ENCODE measurements at places on chromosomes 5 and 9.

GRCh38 chr5:104708027-104708426 lies 1145.4 kb upstream of the NUDT12 start:
- no peak for DNase-seq

GRCh38 chr5:6710551-6711318 lies 2.5 kb upstream of the TENT4A start:
- no peak for DNase-seq

DNA sequence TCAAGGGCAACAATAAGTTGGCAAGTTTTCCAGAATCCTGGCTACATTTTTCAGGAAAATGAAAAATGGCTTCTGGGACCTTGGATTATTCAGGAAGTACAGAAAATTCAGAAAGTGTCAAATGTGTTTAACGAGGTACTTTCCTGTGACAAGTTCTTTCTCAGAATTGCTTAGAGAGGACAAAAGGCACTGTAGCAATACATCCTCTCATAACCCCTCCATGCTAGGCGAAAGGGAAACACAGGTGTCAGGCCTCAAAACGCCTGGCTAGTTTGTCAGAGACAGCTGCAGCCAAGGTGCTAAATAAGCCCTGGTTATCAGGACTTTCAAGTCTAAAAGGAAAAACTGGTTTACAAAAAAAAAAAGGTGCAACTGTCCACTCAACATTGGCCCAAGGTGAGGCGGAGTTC lies 115.2 kb downstream of the GNAQ start:
- no peak for DNase-seq

DNA sequence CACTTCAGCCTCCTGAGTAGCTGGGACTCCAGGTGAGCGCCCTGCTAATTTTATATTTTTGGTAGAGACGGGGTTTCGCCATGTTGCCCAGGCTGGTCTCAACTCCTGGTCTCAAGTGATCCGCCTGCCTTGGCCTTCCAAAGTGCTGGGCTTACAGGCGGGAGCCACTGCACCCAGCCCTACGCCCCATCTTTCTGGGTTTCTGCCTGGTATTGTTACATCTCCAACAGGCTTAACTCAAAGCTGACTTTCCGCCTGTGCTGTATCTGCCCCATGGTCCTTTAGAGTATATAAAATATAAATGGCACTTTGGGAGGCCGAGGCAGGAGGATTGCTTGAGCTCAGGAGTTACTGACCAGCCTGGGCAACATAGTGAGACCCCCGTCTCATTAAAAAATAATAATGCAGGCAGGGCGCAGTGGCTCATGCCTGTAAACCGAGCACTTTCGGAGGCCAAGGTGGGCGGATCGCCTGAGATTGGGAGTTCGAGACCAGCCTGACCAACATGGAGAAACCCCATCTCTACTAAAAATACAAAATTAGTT lies 36.5 kb upstream of the GLDC start:
- no peak for DNase-seq

GRCh38 chr9:108933231-108933717 lies 650 bp downstream of the ELP1 start:
- no peak for DNase-seq

DNA sequence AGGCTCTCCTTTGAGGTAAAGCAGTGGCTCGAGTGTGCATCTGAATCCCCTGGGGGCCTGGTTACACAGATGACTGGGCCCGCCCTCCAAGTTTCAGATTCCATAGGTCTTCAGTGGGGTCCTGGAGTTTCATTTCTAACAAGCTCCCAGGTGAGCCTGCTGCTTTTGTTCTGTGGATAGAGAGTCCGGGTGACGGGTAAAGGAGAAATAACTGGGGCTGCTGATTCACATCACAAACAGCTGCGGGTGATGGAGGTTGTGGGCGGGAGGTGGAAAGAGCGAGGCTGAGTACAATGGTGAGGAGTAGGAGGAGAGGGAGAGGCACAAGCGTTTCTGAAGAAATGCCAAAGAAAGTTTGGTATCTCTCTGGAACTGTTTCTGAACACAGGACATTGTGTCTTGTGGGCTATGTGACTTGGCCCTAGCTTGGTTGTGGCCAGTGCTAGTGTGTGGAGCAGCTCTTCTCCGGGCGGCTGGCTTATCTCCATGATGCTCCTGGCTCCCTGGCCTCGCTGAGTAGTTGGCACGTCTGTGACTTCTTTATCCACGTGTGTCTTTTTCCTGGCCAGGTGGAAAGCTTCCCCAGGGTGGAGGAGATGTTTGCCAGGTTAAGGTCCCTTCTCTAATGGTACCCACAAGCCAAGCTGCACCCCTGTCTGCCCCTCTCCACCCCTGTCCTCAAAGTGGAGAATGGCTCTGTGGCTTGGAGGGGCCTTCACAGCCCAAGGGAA lies 61.7 kb downstream of the HSPA4 start:
- DNase-seq = no peak

- no peak for DNase-seq
These were observed 6.8 kb upstream of the HSD17B4 start for GRCh38 chr5:119445544-119445943.

- DNase-seq = no peak
These were observed 7.3 kb upstream of the TCF7 start for GRCh38 chr5:134106991-134107701.

GRCh38 chr9:85639675-85640186 lies 102.0 kb downstream of the AGTPBP1 start:
- no peak for DNase-seq

GRCh38 chr5:91361055-91361701 lies 21.9 kb downstream of the ARRDC3 start:
- no peak for DNase-seq

- DNase-seq = no peak
These were observed 1864.7 kb upstream of the ACO1 start for GRCh38 chr9:30519756-30520155.

GRCh38 chr5:127009784-127010183 lies 20.6 kb downstream of the MARCHF3 start:
- DNase-seq = no peak

DNA sequence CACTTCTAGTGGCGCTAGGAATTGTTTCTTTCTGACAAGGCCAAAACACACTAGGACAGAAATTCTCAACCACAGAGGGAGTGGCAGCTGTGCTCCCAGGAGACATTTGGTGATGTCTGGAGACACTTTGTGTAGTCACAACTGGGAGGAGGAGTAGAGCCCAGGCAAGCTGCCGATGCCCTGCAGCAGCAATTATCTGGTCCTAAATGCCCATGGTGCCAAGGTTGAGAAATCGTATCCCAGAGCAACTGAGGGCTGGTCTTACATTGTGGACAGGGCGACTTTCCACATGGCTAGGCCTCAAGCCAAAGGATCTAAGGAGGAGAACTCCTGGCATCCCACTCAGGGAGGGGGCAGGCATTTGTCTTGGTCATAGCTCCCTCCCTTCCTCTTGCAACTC lies 259.9 kb downstream of the GADD45G start:
- no peak for DNase-seq

DNA sequence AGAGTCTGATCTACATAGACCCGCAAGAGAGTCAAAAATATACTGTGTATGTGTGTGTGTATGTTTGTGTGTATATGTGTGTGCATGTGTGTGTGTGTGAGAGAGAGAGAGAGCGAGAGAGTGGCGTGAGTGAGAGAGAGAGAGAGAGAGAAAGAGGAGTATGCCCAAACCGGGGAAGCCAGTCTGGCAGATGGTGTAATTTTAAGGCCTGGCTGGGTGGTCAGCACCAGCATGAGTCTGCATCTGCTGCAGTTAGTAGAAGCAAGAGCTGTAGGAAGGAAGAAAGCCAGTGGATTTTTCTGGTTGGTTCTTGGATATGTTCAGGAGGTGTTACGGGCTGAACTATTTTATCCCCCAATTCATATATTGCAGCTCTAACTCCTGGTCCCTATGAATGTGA lies 75.2 kb downstream of the ACTBL2 start:
- DNase-seq = no peak

DNA sequence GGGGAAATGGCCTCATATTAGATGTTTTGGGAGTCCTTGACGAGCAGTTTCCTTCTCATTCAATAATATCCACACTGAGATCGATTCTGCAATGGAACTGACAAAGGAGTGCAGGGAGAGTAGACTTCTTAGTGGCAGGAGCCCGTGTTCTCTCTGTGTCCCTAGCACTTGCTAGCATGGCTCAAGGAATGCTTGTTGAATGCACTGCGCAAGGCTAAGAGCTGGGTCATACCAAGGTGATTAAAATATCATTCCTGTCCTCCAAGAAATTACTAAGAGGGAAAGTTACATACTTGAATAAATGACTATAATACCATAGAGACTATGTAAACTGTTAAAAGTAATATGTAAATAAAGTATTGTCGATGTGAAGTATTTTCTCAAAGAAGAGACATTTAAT lies 630.1 kb downstream of the IRX1 start:
- no peak for DNase-seq

DNA sequence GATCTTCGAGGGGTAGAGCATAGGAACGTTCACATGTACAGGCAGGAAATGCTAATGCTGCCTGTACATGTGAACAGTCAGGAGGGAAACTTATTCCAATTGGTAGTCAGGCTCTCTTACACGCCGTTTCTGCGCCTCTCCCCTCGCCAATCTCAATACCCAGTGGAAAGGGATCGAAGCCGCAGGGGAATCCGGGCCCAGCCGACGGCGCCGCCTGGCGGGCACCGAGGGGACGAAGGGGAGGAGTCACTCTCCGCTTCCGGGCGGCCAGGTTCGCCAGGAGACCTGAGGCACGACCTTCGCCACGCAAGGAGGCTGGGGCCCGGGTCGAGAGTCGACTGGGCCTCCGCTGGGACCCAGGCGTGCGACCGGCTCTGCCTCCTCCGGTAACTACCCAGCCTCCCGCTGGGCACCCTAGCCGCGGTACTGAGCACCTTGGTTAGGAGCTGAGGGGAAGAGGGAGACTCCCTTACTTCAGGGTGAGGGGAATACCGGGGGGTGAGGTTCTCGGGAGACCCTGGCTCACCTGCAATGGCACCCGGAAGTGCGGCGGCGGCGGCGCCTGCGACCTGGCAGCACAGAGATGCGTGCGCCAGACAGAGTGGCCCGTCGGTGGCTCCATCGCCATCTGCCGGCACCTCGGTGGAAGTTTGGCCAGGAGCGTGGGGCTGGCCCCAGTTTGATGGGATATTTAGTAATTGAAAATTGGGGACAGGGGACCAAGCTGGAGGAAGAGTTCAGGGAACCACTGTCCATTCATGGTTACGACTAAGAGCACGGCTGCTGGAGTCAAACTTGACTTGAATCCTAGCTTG lies at the start of gene PIGO:
Gene PIGO (minus strand): TSS at position 557 of the 815 bp plus-strand sequence. CDS start 1,026 bp downstream, outside the sequence.
- peak; percentile 86 for DNase-seq

GRCh38 chr9:33105959-33106358 lies 29.5 kb upstream of the SMU1 start:
- no peak for DNase-seq

DNA sequence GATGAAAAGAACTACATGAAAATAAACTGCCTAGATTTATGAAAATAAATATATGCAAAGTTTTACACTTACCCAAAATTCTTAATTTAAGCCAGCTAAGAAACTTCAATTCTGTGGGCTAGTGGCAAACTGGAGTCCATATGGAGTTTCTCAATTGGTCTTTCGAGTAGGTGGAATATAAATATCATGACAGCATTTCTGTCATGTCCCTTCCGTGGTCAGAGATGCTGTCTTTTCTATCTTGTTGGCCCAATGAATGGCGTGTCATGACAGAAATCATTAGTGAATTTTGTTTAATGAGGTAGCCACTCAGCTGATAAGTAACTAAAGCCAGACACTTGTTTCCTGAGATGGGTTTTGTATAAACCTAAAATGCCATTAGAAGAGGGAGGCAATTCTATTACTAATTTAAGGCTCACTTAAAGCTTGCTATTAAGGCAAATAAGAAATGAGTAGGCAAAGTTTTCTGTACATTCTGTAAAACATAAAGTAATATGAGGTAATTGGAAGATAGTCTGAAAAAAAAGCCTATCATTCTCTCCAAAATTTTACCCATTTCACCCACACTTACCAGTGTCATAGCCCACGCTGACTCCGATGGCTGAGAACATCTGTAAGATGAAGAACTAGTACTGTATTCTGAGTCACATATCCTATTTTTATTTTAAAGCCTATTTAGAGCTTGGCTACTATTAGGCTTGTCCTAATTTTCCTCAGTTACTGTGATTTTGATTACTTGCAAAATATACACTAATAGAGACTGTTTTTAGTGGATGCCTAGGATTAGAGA lies 419.3 kb upstream of the MEF2C start:
- DNase-seq = no peak

DNA sequence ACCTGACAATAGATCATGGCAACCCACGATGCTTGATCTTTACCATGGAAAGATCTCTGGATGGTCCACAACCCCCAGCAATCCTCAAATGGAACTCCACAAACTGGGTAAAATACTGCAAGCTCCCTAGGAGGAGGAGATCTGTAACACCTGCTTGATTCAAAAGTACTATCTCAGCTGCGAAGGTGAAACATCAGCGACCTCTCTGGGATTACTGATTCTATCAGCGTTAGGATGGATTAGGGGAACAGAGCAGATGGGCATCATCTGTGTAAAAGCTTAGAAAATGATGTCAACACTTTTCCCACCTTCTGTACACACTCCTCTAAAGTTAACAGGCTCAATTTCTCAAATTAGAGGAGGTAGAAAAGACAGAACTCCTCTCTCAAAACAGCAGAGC lies 31.5 kb upstream of the TRPC7 start:
- no peak for DNase-seq

DNA sequence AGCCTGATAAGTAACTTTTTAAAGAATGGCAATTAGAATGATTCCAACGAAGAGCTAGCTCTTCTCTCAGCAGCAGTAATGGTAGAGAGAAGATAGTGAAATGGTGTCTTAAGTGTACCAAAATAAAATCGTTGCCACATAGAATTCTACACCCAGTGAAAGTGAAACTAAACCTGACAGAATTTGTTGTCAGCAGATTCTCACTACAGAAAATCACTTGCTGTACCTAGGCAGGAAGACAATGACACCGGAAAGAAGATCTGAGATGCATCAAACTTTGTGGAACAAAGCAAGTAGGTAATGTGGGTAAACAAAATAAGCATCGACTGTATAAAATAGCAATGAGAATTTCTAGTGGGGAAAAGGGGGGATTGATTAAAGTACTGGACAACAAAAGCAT lies 20.7 kb upstream of the EBF1 start:
- no peak for DNase-seq

- DNase-seq = no peak
These were observed 122.4 kb upstream of the MVB12B start for GRCh38 chr9:126204197-126204596.

- no peak for DNase-seq
These were observed 42.6 kb downstream of the HACD4 start for GRCh38 chr9:20988671-20989315.

DNA sequence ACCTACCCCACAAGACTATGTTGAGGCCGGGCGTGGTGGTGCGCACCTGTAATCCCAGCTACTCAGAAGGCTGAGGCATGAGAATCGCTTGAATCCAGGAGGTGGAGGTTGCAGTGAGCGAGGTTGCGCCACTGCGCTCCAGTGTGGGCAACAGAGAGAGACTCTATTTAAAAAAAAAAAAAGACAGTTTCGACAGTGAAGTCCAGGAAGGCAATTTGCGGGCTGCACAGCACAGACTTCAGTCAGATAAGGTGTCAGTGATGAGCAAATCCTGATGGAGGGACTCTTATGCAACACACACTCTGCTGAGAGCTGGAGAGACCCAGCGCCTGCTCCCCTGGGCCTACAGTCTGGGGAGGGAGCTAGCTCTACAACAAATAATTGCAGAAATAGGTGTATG lies 14.2 kb downstream of the CCNJL start:
- DNase-seq = no peak

Measured in effector CD4-positive, alpha-beta T cell (primary cell).